ENCODE measurements at places on chromosomes 12 and 14. TPM values are rescaled to one million over a fixed set of nuclear protein-coding genes. Genes with fewer than 3 reads are reported as not detected.
A peak's percentile ranks its signal among the peaks of the same experiment; 100 is the strongest.

DNA sequence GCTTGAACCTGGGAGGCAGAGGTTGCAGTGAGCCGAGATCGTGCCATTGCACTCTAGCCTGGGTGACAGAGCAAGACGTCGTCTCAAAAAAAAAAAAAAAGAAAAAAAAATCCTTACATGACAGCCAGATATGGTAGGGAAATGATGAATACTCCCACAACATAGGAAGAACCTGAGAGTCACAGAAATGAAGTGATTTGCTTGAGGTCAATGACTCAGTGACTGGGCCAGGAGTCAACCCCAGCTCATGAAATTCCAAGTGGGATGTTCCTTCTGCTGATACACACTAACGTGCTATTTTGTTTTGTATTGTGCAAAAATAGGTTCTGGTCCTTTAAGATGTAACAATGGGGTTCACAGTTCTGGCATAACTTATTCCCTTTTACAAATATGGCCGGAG is 9.0 kb downstream of the RHOF start:
- peak overlapping the region; percentile 19 for H3K4me3 ChIP-seq
- peak; percentile 95 for DNase-seq
- H3K36me3 ChIP-seq: peaks cover 18% of the 10 kb centered on the region
- H3K4me1 ChIP-seq: peaks cover 23% of the 10 kb centered on the region
- H3K27me3 ChIP-seq: no peaks in the 10 kb centered on the region

Gene ZFHX2
- total RNA-seq: 1.8 TPM

Gene RD3L
- not detected for total RNA-seq

GRCh38 chr14:59463787-59464485 is 1.2 kb downstream of the GPR135 start:
- DNase-seq: no peak
- no peak overlapping the region for H3K4me3 ChIP-seq
- H3K4me1 ChIP-seq: no peaks in the 10 kb centered on the region
- H3K36me3 ChIP-seq: peaks cover 56% of the 10 kb centered on the region
- H3K27me3 ChIP-seq: no peaks in the 10 kb centered on the region

Gene A2M
- not detected for total RNA-seq

GRCh38 chr14:102608064-102608446 is 15.6 kb downstream of the RCOR1 start:
- H3K27ac ChIP-seq: no peak overlapping the region
- peaks cover 21% of the 10 kb centered on the region for H3K4me1 ChIP-seq
- H3K4me3 ChIP-seq: no peak overlapping the region
- peaks cover 28% of the 10 kb centered on the region for H3K36me3 ChIP-seq
- no peaks in the 10 kb centered on the region for H3K27me3 ChIP-seq
- DNase-seq: no peak

Gene SERPINA9
- total RNA-seq: not detected

GRCh38 chr14:104146651-104147345 is 8.4 kb downstream of the KIF26A start:
- no peaks in the 10 kb centered on the region for H3K36me3 ChIP-seq
- no peak overlapping the region for H3K4me3 ChIP-seq
- H3K27me3 ChIP-seq: peaks cover 42% of the 10 kb centered on the region
- DNase-seq: no peak
- no peak overlapping the region for H3K27ac ChIP-seq
- H3K4me1 ChIP-seq: no peaks in the 10 kb centered on the region

DNA sequence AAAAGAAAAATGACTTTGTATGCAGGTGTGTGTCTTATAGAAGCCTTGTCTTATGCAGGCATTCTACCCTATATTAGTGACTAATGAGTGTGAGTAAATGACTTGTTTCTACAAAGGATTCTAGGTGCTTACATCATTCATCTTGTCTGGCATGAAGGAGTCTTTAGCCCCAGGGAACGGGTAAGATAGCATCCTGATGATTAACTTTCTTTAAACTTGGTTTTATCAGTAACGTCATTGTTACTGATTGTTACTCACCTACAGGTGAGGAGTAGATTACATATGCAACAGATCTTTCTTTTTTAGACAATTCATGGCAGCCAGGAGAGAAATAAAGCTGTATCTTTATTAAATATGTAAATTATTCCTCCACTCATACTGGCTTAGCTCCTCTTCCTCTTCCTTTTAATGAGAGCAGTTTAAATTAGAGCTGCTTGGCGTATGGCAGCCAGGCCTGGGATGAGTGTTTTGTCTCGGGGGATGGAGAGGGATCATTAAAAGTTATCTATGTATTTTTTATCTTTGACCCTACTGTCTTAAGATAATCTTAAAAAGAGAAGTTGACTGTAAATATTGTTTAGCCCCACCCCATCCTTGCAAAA is 57.2 kb upstream of the ATP2A2 start:
- peaks cover 15% of the 10 kb centered on the region for H3K4me1 ChIP-seq
- H3K27me3 ChIP-seq: no peaks in the 10 kb centered on the region
- H3K4me3 ChIP-seq: peak overlapping the region; percentile 66

DNA sequence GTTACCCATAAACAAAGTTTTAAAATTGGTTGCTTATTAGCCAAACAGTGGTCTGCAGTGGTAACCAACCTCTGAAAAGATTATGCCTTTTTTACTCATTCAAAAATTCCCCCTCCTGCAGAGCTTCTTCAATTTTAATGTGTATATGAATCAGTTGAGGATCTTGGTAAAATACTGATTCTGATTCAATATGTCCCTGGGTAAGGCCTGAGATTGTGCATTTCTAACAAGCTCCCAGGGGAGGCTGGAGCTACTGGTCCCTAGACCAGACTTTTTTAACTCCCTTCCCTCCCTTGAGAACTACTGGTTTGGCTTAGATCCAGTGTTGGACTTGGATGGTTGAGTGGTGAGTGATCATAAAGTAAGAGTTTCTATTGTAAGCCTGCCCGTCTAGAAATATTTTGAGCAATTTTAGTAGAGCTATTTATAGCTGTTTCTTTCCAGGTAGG is 90.2 kb downstream of the FUT8 start:
- H3K4me3 ChIP-seq: no peak overlapping the region
- DNase-seq: peak; percentile 74
- H3K4me1 ChIP-seq: no peaks in the 10 kb centered on the region
- no peak overlapping the region for H3K27ac ChIP-seq

Gene PLEKHD1
- 0.05 TPM for total RNA-seq

- H3K27me3 ChIP-seq: no peaks in the 10 kb centered on the region
- DNase-seq: no peak
- peaks cover 4% of the 10 kb centered on the region for H3K36me3 ChIP-seq
- no peak overlapping the region for H3K4me3 ChIP-seq
Measured at GRCh38 chr14:71632440-71632946, 299.7 kb upstream of the RGS6 start.

- peak; percentile 63 for DNase-seq
- no peaks in the 10 kb centered on the region for H3K36me3 ChIP-seq
- no peaks in the 10 kb centered on the region for H3K27me3 ChIP-seq
- H3K4me1 ChIP-seq: peaks cover 17% of the 10 kb centered on the region
- no peak overlapping the region for H3K4me3 ChIP-seq
Measured at GRCh38 chr14:97916100-97916499, 1118.9 kb downstream of the VRK1 start.

Gene IQSEC3
- total RNA-seq: not detected

GRCh38 chr12:62787023-62787422 is 147.9 kb downstream of the PPM1H start:
- no peak overlapping the region for H3K4me3 ChIP-seq
- no peak overlapping the region for H3K27ac ChIP-seq
- no peak for DNase-seq
- H3K4me1 ChIP-seq: peaks cover 13% of the 10 kb centered on the region
- no peaks in the 10 kb centered on the region for H3K27me3 ChIP-seq

Gene CCDC59
- 85.7 TPM for total RNA-seq

GRCh38 chr12:13258717-13259119 is 62.2 kb downstream of the EMP1 start:
- H3K4me1 ChIP-seq: peaks cover 6% of the 10 kb centered on the region
- H3K36me3 ChIP-seq: no peaks in the 10 kb centered on the region
- H3K4me3 ChIP-seq: no peak overlapping the region
- H3K27ac ChIP-seq: no peak overlapping the region
- H3K27me3 ChIP-seq: no peaks in the 10 kb centered on the region

DNA sequence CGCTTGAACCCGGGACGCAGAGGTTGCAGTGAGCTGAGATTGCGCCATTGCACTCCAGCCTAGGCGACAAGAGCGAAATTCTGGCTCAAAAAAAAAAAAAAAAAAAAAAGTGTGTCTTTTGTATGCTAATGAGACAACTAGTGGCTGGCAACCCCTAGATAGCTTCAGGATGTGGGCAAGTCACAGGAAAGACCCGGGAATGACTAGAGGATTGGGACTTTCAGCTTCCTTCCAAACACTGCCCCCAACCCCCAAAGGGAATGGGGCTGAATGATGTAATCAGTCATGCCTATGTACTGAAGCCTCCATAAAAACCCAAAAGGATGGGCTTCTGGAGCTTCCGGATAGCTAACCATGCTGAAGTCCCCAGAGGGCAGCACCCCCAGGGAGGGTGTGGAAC is 28.6 kb downstream of the USP44 start:
- H3K27me3 ChIP-seq: no peaks in the 10 kb centered on the region
- no peak for DNase-seq
- no peaks in the 10 kb centered on the region for H3K4me1 ChIP-seq
- no peaks in the 10 kb centered on the region for H3K36me3 ChIP-seq
- H3K27ac ChIP-seq: no peak overlapping the region
- H3K4me3 ChIP-seq: no peak overlapping the region

DNA sequence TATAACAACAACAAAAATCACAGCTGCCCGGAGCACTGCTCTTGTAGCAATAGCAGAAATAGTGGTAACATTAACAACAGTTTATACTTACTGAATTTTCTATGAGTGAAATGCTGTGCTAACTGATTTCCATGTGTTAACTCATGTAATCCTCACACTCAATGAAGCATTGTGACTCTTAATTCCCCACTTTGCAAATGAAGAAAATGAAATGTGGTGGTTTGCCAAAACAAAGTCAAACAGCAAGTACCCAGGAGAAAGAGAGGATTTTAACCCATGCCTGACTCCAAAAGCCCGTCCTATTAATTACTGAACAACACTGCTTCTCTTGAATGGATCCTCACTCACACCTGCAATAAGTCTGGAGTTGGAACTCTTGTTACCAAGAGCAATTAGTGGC is 123.5 kb downstream of the MED13L start:
- H3K4me1 ChIP-seq: peaks cover 12% of the 10 kb centered on the region
- H3K36me3 ChIP-seq: no peaks in the 10 kb centered on the region
- H3K4me3 ChIP-seq: no peak overlapping the region
- H3K27ac ChIP-seq: no peak overlapping the region
- H3K27me3 ChIP-seq: no peaks in the 10 kb centered on the region
- no peak for DNase-seq

DNA sequence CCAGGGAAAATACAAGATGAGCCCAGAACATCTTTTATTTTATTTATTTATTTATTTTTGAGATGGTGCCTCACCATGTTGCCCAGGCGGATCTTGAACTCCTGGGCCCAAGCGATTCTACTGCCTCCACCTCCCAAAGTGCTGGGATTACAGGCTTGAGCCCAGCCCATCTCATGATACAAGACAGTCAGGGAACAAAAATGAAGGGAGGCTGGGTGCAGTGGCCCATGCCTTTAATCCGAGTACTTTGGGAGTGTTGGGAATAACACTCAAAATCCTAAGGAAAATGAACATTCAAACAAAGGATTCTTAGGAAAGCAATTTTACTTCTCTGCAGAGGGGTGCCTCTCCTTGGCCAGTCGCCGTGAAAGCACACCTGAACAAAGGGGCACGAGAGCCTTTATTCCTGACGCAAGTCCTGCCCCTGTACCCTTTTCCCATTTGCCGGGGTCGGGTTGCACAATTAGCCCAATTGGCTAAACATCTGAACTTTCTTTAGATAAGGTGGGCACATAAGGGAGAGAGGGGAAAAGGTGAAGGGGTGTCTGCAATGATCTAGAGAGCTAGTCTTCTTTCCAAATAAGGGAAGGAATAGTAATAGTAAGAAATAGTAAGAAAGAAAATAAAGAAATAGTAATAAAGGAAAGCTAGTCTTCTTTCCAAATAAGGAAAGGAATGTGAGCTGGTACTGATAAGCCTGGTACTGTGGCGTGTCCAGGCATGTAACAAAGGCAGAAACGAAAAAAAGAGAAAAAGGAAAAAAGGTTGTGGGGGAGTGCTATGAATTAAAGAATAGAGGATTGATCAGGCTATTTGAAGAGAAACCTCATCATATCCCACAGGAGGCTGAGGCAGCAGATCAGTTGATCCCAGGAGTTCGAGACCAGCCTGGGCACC is 13.4 kb downstream of the NCAPD2 start:
- peak overlapping the region; percentile 95 for H3K27ac ChIP-seq
- no peaks in the 10 kb centered on the region for H3K27me3 ChIP-seq
- H3K4me3 ChIP-seq: peak overlapping the region; percentile 43
- peaks cover 36% of the 10 kb centered on the region for H3K36me3 ChIP-seq
- peak; percentile 6 for DNase-seq
- H3K4me1 ChIP-seq: peaks cover 8% of the 10 kb centered on the region

Gene FOXG1
- total RNA-seq: not detected

Gene NKX2-1
- total RNA-seq: not detected

GRCh38 chr12:130715998-130716968 is at the start of gene RIMBP2:
Gene RIMBP2, minus strand, starts transcription at chr12:130716299. Its CDS starts 237,286 bp downstream, at chr12:130479013.
- H3K27me3 ChIP-seq: peaks cover 64% of the 10 kb centered on the region
- peaks cover 7% of the 10 kb centered on the region for H3K4me1 ChIP-seq
- DNase-seq: no peak
- no peaks in the 10 kb centered on the region for H3K36me3 ChIP-seq

DNA sequence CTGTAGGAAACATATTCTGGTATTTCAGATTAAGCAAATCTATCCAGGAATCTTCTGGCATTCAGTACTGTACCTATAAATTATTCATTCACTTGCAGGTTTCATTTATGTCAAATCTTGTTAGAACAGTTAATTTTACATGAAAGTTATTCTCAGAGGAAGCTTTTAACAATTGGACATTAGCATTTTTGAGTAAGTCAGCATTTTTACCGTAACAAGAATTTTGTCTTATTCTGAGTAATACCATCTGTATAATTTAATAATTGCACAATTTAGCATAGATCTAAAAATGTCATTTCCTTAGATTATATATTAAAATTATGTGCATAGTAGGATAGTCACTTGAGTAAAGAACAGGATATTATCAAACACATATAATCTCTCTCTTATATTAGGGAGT is 764.8 kb upstream of the LRFN5 start:
- no peaks in the 10 kb centered on the region for H3K27me3 ChIP-seq
- H3K27ac ChIP-seq: no peak overlapping the region
- no peak for DNase-seq

DNA sequence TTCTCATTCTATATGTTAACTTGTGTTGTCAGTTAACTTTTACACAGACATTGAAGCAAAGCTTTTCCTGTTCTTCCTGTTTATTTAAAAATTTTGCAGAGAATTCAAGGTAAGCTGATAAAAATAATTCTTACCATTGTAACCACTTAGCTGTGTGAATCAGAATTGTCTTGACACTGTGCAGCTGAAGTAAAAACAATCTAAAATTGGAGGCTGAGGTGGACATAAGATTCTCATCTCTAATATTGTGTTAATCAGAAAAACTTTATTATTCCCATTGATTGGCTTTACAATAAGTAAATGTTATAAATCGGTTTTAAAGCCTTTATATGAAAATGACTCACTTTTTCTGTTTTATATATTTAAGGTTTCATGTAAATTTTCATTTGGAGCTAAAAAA is 240.3 kb upstream of the PLEKHG7 start:
- DNase-seq: no peak
- no peaks in the 10 kb centered on the region for H3K36me3 ChIP-seq
- H3K4me3 ChIP-seq: no peak overlapping the region
- H3K27me3 ChIP-seq: no peaks in the 10 kb centered on the region

Gene HOXC4
- 1.7 TPM for total RNA-seq

Gene SFSWAP
- total RNA-seq: 68.8 TPM

Gene PLA2G1B
- total RNA-seq: not detected

All from MCF 10A (cell line).